ENCODE measurements at places on chromosomes 1 and 21. TPM values are rescaled to one million over a fixed set of nuclear protein-coding genes. Genes with fewer than 3 reads are reported as not detected.

DNA sequence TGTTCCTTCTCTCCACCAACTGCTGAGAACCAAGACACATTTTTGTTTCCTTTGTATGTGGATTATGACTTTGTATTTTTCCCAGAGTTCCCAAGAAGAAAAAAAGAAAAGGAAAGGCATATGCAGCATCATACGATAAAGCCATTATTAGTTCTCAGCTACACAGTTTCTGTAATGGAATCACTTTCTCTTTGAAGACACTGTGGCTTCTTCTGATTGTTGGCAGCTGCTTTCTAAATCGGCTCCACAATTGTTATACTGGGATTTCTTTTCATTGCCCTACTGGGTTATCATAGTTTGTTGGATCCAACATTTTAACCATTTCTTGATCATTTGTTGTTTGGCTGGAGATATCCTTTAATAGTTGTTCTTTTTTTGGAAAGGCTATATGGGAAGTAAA lies 89.5 kb upstream of the HIVEP3 start:
- H3K4me1 ChIP-seq = peaks cover 62% of the 10 kb centered on the region
- no peak overlapping the region for H3K27ac ChIP-seq
- no peak overlapping the region for H3K4me3 ChIP-seq
- no peaks in the 10 kb centered on the region for H3K27me3 ChIP-seq

DNA sequence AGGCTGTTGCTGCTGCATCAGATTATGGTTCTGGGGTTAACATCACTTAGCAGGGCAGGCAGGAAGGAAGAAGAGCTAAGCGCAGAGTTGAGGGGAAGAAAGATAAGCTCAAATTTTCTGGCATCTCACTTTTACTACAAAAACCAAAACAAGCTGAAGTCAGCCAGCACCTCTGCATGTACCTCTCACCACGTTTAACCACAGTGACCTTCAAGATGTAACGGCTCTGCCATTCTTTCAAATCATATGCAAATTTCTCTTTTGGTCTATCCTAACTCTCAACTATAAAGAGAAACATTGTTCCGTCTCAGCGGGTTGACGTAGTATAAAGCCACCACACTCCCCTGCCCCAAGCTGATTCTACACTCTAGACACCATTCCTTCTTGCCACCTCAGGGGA lies 154.4 kb downstream of the OMA1 start:
- H3K27me3 ChIP-seq = peaks cover 4% of the 10 kb centered on the region
- H3K4me1 ChIP-seq = peaks cover 12% of the 10 kb centered on the region
- DNase-seq = no peak
- H3K4me3 ChIP-seq = no peak overlapping the region
- no peaks in the 10 kb centered on the region for H3K36me3 ChIP-seq
- H3K27ac ChIP-seq = no peak overlapping the region

Gene SPRR4
- total RNA-seq = not detected

Gene TLCD4
- 0.41 TPM for total RNA-seq

Gene CLDN17
- total RNA-seq = not detected

Gene RNU1-3
- 3,428 TPM for total RNA-seq

Data from endothelial cell (in vitro differentiated cells).